ENCODE measurements at places on chromosomes 3 and 15.

- no peak overlapping the region for H3K27ac ChIP-seq
- H3K4me1 ChIP-seq = no peaks in the 10 kb centered on the region
- no peaks in the 10 kb centered on the region for H3K27me3 ChIP-seq
- no peak overlapping the region for H3K4me3 ChIP-seq
Observed at GRCh38 chr3:178189854-178190253, 346.4 kb upstream of the KCNMB2 start.

DNA sequence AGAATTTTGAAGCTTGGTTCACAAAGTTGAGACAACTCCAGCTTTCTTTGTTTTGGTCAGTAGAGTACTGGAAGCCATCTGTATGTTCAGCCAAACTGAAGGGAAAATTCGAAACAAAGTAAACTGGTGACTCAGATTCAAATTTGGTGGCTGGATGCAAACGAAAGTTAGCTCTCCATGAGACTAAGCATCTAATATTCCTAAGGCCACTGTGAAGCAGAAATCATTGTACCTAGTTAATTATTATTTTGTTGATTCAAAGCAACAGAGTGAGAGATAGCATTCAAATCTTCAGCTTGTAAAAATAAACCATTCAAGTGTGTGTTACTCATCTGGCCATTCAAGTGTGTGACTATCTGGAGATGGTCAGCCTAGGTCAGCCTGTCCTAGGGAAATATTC is 42.1 kb downstream of the NR2F2 start:
- H3K36me3 ChIP-seq = no peaks in the 10 kb centered on the region
- no peaks in the 10 kb centered on the region for H3K4me1 ChIP-seq
- no peak overlapping the region for H3K27ac ChIP-seq
- H3K27me3 ChIP-seq = peaks cover 34% of the 10 kb centered on the region

DNA sequence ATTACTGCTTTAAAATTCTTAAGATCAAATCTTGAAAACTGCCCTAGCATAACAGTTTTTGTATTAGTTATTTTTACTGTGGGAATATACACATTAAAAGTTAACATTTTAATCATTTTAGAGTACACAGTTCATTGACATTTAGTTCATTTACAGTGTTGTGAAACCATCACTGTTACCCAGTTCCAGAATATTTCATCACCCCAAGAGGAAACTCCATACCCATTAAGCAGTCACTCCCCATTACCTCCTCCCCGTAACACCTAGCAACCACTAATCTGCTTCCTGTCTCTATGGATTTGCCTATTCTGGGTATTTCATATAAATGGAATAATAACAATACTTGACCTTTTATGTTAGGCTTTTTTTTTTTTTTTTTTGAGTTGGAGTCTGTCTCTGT is 164.1 kb upstream of the LRRFIP2 start:
- no peak for DNase-seq
- no peak overlapping the region for H3K27ac ChIP-seq
- H3K36me3 ChIP-seq = peaks cover 80% of the 10 kb centered on the region
- H3K4me3 ChIP-seq = no peak overlapping the region
- peaks cover 8% of the 10 kb centered on the region for H3K4me1 ChIP-seq

- no peaks in the 10 kb centered on the region for H3K36me3 ChIP-seq
- H3K4me3 ChIP-seq = no peak overlapping the region
Observed at GRCh38 chr3:14303336-14304100, 98.9 kb upstream of the SLC6A6 start.

All from CD14-positive monocyte (primary cell).